Astrocyte (in vitro differentiated cells and primary cell): ENCODE measurements at places on chromosomes 11 and 22.

- H3K36me3 ChIP-seq, result no peaks in the 10 kb centered on the region
- no peak overlapping the region for H3K27ac ChIP-seq
- H3K4me1 ChIP-seq, result peaks cover 5% of the 10 kb centered on the region
- DNase-seq, result no peak
These were observed 2.2 kb upstream of the KCNQ1OT1 start for GRCh38 chr11:2701898-2702434.

DNA sequence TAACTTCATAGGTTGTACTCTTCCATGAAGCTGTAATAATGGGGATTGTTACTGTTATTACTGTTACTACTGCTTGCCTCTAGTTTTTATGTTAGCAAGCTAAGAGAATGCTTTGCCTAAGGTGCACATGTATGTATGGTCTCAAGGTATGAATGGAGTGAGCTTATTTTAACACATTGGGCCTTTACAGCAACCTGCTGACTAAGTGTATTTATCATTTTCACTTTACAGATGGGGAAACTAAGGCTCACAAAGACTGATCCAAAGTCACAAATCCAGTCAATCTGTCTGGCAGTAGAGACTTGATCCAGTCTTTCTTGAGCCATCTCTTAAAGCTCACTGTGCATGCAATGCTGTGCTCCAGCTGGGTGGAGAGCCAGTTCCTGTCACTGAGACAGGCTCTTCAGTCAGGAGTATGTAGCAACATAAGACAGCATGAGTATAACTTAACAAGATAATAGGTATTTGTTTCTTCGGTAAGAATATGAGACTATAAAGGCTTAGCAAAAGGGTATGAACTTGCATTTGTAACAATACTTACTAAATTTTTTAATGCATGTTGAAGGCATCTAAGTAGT is 66.5 kb downstream of the PPP2R1B start:
- DNase-seq, result no peak
- H3K36me3 ChIP-seq, result no peaks in the 10 kb centered on the region
- H3K4me1 ChIP-seq, result peaks cover 13% of the 10 kb centered on the region
- no peak overlapping the region for H3K27ac ChIP-seq
- H3K27me3 ChIP-seq, result no peaks in the 10 kb centered on the region

- no peak for DNase-seq
- no peak overlapping the region for H3K27ac ChIP-seq
- H3K36me3 ChIP-seq, result no peaks in the 10 kb centered on the region
- peak overlapping the region; percentile 23 for H3K4me3 ChIP-seq
These were observed 18.3 kb upstream of the SHISAL1 start for GRCh38 chr22:44330744-44331660.

DNA sequence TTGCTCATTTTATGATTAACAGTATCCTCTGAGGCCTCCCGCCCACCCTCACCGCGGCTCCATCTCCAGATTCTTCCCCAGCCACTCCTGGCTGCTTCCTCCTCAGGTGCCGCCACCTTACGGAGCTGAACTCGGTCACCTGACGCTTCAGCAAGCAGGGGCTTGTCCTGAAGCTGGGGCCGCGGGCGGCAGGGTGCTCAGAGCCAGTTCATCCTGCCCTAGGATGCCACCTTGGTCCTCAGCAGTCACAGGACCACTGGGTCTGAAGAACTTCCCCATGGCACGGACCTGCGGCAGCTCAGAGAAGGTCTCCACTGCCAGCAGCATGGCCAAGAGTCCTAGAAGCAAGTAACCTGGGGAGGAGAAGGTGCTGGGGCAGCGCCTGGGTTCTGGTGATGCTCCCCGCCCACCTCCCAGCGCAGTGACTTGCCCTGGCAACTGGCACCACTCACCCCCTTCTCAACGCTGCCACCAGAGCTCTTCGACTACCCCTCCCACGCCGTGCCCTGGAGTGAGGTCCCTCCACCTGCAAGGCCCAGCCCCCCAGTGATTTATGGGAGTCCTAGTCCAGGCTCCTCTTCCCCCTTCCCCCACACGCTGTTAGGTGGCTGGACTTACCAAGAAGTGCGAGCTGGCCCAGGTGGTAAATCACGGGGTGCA is 2.6 kb downstream of the KCNK7 start:
- H3K36me3 ChIP-seq, result peaks cover 2% of the 10 kb centered on the region
- H3K27me3 ChIP-seq, result no peaks in the 10 kb centered on the region
- no peak for DNase-seq
- peaks cover 10% of the 10 kb centered on the region for H3K4me1 ChIP-seq

- H3K27ac ChIP-seq, result no peak overlapping the region
- no peaks in the 10 kb centered on the region for H3K27me3 ChIP-seq
- H3K4me1 ChIP-seq, result peaks cover 7% of the 10 kb centered on the region
- no peak overlapping the region for H3K4me3 ChIP-seq
- H3K36me3 ChIP-seq, result no peaks in the 10 kb centered on the region
These were observed 3.4 kb downstream of the APOA1 start for GRCh38 chr11:116833816-116834534.

DNA sequence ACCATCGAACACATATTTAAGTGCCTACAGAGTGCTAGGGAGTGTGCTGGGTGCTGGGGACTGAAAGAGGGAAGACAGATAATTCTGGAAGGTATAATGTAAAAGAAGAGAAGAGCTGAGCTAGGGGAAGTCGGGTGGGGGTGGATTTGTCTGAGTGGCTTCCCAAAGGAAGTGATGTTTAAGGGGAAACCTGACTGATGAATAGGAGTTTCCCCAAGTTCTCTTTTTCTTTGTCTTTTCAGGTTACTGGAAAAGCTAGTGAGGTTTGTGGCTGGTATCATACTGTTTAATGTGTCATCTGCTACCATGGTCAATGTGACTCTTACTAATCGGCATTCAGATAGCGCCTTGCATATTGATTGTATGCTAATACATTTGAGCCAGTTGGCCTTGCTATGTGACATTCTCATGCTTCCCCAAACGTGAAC is 151.6 kb upstream of the MTMR2 start:
- peak; percentile 73 for DNase-seq
- peaks cover 15% of the 10 kb centered on the region for H3K4me1 ChIP-seq
- H3K4me3 ChIP-seq, result no peak overlapping the region
- H3K36me3 ChIP-seq, result peaks cover 6% of the 10 kb centered on the region
- no peaks in the 10 kb centered on the region for H3K27me3 ChIP-seq

- no peak overlapping the region for H3K4me3 ChIP-seq
- no peaks in the 10 kb centered on the region for H3K27me3 ChIP-seq
- no peak overlapping the region for H3K27ac ChIP-seq
- DNase-seq, result peak; percentile 26
- H3K36me3 ChIP-seq, result peaks cover 35% of the 10 kb centered on the region
- H3K4me1 ChIP-seq, result peaks cover 15% of the 10 kb centered on the region
These were observed 3.7 kb downstream of the OSBP start for GRCh38 chr11:59611570-59612565.

GRCh38 chr11:66268952-66269905 is 790 bp downstream of the RAB1B start:
- H3K27ac ChIP-seq, result peak overlapping the region; percentile 83
- H3K4me3 ChIP-seq, result peak overlapping the region; percentile 90
- peaks cover 27% of the 10 kb centered on the region for H3K36me3 ChIP-seq
- peaks cover 21% of the 10 kb centered on the region for H3K4me1 ChIP-seq

DNA sequence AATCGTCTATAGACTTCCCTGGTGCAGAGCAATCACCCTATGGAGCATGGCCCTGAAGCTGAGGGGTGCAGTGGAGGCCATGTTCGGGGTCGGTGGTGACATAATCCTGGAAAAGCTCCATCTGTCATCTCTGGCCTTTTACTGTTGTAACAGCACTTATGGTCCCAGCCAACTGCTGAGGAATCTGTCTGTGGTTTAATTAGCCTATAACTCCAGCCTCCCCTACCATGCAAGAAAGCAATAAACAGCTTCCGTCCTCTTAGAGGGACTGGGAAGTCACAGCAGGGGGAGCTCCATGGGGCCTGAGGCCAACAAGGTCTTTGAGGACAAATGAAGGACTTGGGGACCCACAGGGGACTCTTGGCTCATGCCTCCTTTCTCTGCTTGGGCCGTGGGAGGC is 159.1 kb upstream of the NECTIN1 start:
- H3K27me3 ChIP-seq, result peaks cover 13% of the 10 kb centered on the region
- H3K27ac ChIP-seq, result no peak overlapping the region
- H3K4me3 ChIP-seq, result no peak overlapping the region

- no peak for DNase-seq
- H3K4me3 ChIP-seq, result no peak overlapping the region
- no peaks in the 10 kb centered on the region for H3K36me3 ChIP-seq
These were observed 3.4 kb downstream of the OR9Q2 start for GRCh38 chr11:58192229-58192628.
